ENCODE measurements at places on chromosomes 12 and 14.
A peak's percentile ranks its signal among the peaks of the same experiment; 100 is the strongest.

GRCh38 chr12:76356071-76356470, 7.9 kb upstream of the BBS10 start:
- H3K27ac ChIP-seq = no peak overlapping the region
- H3K27me3 ChIP-seq = no peaks in the 10 kb centered on the region
- H3K4me1 ChIP-seq = no peaks in the 10 kb centered on the region
- DNase-seq = no peak
- no peak overlapping the region for H3K4me3 ChIP-seq

- H3K4me1 ChIP-seq = peaks cover 16% of the 10 kb centered on the region
- H3K27ac ChIP-seq = peak overlapping the region; percentile 95
- no peak for DNase-seq
- no peaks in the 10 kb centered on the region for H3K36me3 ChIP-seq
Observed at GRCh38 chr12:79935624-79936345, 888 bp upstream of the PPP1R12A start.

DNA sequence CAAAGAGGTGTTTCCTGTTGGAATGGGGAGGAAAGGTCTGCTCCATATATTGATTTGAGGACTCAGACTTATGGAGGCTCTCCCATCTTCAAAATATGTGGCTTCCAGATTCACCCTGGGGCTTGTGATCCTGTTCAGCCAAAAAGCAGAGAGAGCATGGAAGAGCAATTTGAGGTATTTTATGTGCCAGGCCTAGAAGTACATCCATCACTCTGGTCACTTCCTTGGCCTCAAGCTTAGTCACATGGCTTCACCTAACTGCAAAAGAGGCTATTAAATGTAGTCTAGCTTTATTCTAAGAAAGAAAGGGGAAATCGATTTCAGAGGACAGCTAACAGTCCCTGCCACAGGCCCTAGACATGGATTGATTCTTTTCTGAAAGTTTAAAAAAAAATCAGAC, 86.2 kb downstream of the C12orf50 start:
- DNase-seq = no peak
- H3K36me3 ChIP-seq = no peaks in the 10 kb centered on the region
- H3K4me1 ChIP-seq = no peaks in the 10 kb centered on the region
- H3K4me3 ChIP-seq = no peak overlapping the region
- H3K27me3 ChIP-seq = no peaks in the 10 kb centered on the region

GRCh38 chr12:56836800-56837663, 73.9 kb downstream of the HSD17B6 start:
- H3K4me3 ChIP-seq = no peak overlapping the region
- no peaks in the 10 kb centered on the region for H3K27me3 ChIP-seq
- peaks cover 43% of the 10 kb centered on the region for H3K4me1 ChIP-seq

DNA sequence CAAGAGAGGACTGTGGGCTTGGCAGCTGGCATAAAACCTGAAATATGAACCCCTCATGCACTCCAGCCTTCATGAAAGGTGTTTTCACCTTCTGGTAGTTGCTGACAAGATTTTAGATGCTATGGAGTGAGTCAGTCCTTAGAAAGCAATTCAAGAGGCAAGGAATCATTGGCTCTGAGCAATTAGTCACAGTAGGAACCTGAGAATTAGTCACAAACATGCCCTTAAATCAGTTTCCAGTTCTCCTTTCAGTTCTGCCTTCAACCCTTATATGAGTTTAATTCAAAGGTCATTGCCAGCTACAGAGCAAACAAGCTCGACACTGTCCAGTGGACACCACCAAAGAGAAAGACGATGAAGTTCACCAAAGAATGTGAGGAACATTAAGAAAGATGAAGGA, 472.3 kb downstream of the GLT1D1 start:
- H3K4me3 ChIP-seq = no peak overlapping the region
- H3K27me3 ChIP-seq = no peaks in the 10 kb centered on the region
- DNase-seq = no peak
- no peak overlapping the region for H3K27ac ChIP-seq
- no peaks in the 10 kb centered on the region for H3K36me3 ChIP-seq

DNA sequence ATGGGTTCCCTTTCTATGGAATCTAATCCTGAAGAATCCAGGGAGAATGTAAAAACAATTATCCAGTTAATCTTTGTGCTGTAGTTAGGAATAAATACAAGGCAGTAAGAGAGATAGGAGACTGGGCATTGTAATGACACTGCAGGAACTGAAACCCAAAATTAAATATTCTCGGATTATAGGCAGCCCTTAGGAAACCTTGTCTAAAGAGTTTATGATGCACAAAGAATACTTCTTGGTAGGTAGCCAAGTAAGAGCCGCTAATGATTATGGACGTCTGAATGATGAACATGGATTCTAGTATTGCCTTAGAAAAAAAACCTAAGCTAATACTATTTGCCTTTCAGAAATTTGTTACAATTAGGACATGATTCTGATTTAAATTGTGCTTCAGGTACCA, 165.4 kb upstream of the LRIG3 start:
- no peak for DNase-seq
- no peak overlapping the region for H3K4me3 ChIP-seq
- H3K27me3 ChIP-seq = no peaks in the 10 kb centered on the region
- no peak overlapping the region for H3K27ac ChIP-seq
- H3K36me3 ChIP-seq = no peaks in the 10 kb centered on the region

DNA sequence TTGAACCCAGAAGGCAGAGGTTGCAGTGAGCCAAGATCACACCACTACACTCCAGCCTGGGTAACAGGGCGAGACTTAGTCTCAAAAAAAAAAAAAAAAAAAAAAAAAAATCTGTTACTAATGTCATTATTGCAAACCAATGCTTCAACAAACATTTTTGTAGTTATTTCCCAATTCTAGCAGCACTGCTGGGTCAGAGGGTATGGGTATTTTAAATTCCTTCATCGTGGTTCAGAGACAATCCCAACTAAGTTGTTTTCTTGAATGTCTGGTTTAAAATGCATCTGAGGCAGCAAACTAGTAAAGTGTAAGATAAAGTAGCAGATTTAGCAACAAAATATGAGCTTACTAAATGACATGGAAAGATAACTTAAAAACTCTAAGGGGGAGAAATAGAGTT, 65.6 kb downstream of the FERMT2 start:
- no peak for DNase-seq
- H3K36me3 ChIP-seq = no peaks in the 10 kb centered on the region
- H3K27ac ChIP-seq = no peak overlapping the region
- H3K4me1 ChIP-seq = no peaks in the 10 kb centered on the region
- no peaks in the 10 kb centered on the region for H3K27me3 ChIP-seq
- H3K4me3 ChIP-seq = no peak overlapping the region

DNA sequence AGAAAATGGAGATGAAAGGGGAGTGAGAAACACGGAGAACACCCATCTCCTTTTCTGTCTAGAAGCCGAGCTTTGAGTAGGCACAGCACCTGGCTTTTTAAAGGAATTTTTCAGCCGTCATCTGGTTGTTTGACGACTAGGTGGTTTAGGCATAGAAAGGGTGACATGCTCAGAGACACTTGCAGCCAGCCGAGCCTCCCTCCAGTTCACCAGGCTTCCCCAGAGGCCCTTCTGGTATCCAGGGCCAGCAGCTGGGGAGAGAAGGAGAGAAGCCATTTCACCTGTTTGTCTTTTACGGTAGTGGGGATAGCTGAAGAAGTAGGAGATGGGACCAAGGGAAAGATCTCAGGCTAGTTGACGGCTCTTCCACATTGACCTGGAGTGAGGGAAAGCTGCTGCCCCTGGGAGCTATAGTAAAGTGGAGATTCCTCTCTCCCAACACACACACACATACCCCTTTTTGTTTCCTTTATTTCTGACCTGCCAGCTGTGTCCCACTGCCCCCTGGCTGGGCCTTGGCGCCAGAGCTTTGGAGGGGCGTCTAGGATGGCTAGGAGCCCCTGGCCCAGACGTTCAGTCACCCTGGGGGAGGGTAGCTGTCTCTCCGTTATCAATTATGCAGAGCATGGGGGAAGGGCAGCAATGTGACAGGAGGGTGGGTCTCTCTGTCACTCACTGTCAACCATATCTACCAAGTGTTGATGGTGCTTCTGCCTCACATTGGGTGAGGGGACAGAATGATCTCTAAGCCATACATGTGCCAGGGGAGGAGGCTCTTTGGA, 5.5 kb downstream of the MAP3K12 start:
- no peaks in the 10 kb centered on the region for H3K27me3 ChIP-seq
- H3K36me3 ChIP-seq = no peaks in the 10 kb centered on the region
- H3K4me1 ChIP-seq = peaks cover 14% of the 10 kb centered on the region

DNA sequence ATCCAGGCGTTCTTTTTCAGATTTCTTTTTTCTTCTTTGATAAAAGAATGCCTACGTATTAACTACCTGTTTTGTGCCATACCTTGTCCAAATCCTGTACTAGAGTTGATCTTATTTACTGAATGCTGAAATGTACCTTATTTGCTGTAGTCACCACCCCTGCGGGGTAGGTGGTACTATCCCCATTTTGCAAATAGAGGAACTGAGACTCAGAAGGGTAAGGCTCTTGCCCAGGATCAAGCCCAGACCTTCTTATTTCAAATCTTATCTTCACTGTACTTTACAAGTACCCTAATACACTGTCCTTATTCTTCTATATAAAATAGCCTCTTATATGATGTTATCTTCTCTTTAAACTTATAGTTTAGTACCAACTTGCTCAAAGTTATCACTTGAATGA, 206.5 kb downstream of the SLC41A2 start:
- H3K27me3 ChIP-seq = no peaks in the 10 kb centered on the region
- no peak for DNase-seq
- H3K36me3 ChIP-seq = no peaks in the 10 kb centered on the region
- H3K4me3 ChIP-seq = no peak overlapping the region
- peaks cover 12% of the 10 kb centered on the region for H3K4me1 ChIP-seq

GRCh38 chr14:67516676-67517075, 16.4 kb upstream of the PLEKHH1 start:
- no peak overlapping the region for H3K4me3 ChIP-seq
- no peaks in the 10 kb centered on the region for H3K36me3 ChIP-seq
- peaks cover 9% of the 10 kb centered on the region for H3K4me1 ChIP-seq
- DNase-seq = no peak

GRCh38 chr12:106629797-106630659, 47.2 kb downstream of the RFX4 start:
- no peaks in the 10 kb centered on the region for H3K36me3 ChIP-seq
- no peak for DNase-seq
- H3K4me3 ChIP-seq = no peak overlapping the region
- H3K4me1 ChIP-seq = peaks cover 3% of the 10 kb centered on the region
- H3K27ac ChIP-seq = no peak overlapping the region

- no peak for DNase-seq
- H3K36me3 ChIP-seq = no peaks in the 10 kb centered on the region
- no peak overlapping the region for H3K27ac ChIP-seq
- no peaks in the 10 kb centered on the region for H3K4me1 ChIP-seq
- H3K27me3 ChIP-seq = no peaks in the 10 kb centered on the region
Observed at GRCh38 chr12:123278101-123278627, 6.5 kb upstream of the CDK2AP1 start.

DNA sequence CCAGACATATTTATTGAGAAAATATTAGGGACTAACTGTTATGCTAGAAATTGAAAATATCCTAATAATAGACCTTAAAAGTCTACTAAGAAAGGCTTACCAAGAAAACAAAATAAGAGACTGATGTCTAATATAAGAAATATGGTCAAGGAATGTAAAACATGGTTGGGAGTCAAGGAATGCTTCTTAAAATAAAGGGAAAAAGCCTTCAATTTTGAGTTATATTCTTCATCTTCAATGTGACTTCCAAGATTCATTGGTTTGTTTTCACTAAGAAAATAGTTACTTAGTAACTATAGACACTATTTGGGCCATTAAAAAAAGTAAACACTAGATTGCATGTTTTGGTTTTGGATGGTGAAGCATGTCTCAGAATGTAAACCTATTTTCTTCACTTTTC, 88.1 kb upstream of the ETV6 start:
- H3K36me3 ChIP-seq = no peaks in the 10 kb centered on the region
- peaks cover 24% of the 10 kb centered on the region for H3K27me3 ChIP-seq
- H3K4me3 ChIP-seq = no peak overlapping the region
- no peak for DNase-seq
- H3K4me1 ChIP-seq = no peaks in the 10 kb centered on the region

DNA sequence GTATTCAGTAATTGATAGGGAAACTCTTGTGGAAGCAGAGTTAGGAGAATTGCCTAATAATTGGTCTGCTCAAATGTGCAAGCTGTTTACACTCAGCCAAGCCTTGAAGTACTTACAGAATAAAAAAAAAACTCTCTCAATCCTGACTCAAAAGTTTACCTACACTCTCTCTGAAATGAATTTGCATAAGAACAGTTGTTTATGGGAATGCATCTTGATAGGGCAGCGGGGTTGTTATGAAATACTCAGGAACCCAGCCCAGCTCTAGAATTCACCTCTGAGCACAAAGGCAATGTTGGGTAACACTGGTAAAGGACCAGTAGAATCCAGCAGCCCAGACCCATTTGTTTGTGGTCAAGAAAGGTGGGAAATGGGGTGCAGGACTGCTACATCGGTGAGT, 267.0 kb downstream of the CPNE8 start:
- H3K27ac ChIP-seq = no peak overlapping the region
- H3K36me3 ChIP-seq = no peaks in the 10 kb centered on the region
- DNase-seq = no peak

- H3K4me3 ChIP-seq = no peak overlapping the region
- no peak overlapping the region for H3K27ac ChIP-seq
- peaks cover 10% of the 10 kb centered on the region for H3K4me1 ChIP-seq
- no peaks in the 10 kb centered on the region for H3K36me3 ChIP-seq
- no peak for DNase-seq
Observed at GRCh38 chr14:50067723-50068495, 48.5 kb downstream of the VCPKMT start.

DNA sequence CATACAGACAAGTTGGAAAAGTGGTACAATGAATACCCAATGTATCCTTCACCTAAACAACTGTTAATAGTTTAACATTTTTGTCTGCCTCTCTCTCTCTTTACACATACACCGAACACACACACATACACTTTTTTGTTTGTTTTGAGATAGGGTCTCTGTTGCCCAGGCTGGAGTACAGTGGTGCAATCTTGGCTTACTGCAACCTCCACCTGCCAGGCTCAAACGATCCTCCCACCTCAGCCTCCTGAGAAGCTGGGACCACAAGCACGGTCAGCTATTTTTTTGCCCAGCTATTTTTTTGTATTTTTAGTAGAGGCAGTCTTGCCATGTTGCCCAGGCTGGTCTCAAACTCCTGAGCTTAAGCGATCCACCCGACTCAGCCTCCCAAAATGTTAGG, 16.8 kb downstream of the ZCCHC8 start:
- no peaks in the 10 kb centered on the region for H3K4me1 ChIP-seq
- no peak overlapping the region for H3K27ac ChIP-seq
- no peak overlapping the region for H3K4me3 ChIP-seq
- H3K36me3 ChIP-seq = peaks cover 12% of the 10 kb centered on the region

Measured in keratinocyte (primary cell).